ENCODE measurements at places on chromosomes 7 and 10.

DNA sequence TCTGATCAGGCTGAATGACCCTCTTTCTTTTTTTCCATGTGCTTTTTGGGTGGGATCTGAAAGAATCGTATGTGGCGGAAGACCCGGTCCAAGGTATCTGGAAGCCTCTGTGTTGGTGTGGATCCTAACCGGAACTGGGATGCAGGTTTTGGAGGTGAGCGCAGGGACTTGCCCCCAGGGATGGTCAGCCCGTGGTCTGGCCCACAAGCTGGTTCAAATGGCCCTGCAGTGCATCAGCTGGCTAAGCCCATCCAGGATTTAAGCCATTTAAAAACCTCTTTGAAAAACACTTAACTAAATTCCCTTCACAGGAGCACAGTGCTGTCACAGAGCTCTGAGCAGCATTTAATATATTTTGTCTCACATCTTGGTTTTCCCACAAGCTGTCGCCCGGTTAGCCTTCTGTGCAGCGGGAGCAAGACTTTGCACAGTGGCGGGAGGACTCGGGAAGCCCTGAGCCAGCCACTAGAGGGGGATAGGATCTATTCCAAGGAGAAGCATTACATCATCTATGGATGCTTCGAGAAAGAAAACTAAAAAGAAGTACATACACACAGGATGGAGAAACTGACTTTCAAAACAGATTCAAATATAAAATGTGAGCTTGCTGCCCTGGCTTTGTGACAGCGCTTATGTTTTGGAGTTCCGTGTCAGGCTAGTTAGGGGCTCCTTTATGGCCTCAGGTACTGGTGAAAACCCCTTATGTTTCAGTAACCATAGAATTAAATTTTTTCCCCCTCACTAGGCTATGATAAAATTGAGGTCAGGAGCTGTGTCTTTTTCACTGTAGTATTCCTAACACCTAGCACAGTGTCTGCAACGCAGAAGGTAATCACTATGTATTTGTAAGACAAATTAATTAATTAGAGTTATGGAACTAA, 11.3 kb downstream of the CPA2 start:
- DNase-seq: no peak

GRCh38 chr7:98240961-98241673, 10.9 kb downstream of the TECPR1 start:
- peak; percentile 20 for DNase-seq

- no peak for DNase-seq
Observed at GRCh38 chr7:32100407-32100907, 30.2 kb upstream of the PDE1C start.

- no peak for DNase-seq
Observed at GRCh38 chr7:1883834-1884582, 213.9 kb downstream of the ELFN1 start.
